ENCODE measurements at places on chromosomes 16 and 17.

DNA sequence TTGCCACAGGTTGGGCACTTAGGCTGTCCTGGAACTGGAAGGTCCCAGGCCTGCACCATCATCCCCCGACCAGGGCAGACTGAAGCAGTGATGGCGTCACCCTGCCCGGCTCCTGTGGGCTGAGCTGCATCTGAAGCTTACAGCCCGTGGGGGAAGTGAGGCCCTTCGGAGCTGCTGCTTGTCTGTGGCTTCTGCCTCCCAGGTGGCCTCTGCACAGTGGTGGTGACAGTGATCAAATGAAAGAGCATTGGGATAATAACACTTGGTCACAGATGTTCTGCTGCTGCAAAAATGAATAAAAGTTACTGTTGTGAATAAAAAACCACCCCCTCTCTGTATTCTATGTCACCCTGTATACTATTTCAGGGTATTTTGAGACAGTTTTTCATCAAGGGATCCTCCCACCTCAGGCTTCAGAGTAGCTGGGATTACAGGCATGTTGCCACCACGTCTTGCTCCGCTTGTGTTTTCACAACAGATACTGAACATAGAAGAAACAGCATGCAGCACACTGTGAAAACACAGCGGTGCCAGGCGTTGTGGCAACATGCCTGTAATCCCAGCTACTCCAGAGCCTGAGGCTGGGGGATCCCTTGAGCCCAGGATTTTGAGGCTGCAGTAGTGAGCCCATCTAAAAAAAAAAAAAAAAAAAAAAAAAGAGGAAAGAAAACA, 165.0 kb downstream of the LGALS9B start:
- no peak for DNase-seq

- no peak for DNase-seq
Measured at GRCh38 chr17:1554751-1555540, 7.6 kb downstream of the PITPNA start.

DNA sequence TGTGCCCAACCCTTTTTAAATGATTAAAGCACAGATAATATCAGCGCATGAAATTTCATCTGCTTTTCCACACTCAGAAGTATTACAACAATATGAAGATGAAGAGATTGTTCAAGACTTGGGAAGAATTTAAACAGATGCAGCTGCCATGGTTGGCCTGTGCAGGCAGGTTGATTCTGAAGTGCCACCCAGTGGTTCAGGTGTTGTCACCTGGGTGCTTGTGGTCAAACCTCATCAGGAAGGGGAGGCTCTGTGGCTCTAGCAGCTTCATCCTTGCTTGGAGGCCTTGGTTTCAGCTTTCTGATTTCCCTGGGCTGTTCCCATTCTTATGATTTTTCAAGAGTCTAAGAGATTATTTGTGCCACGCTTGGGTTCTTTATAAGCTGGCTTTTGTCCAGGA, 22.2 kb upstream of the CLEC18C start:
- no peak for DNase-seq

DNA sequence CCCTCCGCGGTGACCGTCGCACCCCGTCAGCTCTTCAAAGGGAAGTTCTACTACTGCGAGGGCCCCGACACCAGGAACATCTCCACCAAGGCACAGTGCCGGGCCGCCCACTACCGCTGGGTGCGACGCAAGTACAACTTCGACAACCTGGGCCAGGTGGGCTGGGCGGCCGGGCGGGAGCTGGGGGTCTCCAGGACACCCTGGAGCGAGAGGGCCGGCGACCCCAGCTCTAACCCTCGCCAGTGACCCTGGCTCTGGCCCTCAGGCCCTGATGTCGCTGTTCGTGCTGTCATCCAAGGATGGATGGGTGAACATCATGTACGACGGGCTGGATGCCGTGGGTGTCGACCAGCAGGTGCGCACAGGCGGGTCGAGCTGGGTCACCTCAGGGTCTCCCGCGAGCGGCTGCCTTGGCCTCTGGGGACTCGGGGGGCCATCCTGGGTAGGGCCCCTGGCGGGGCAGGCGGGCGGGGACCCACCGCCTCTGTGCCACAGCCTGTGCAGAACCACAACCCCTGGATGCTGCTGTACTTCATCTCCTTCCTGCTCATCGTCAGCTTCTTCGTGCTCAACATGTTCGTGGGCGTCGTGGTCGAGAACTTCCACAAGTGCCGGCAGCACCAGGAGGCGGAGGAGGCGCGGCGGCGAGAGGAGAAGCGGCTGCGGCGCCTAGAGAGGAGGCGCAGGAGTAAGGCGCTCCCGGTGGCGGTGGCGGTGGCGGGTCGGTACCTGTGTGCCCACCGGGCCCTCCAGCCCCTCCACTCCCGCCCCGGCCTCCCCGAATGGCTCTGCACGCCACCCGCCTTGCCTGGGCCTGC, 13.4 kb downstream of the TPSG1 start:
- DNase-seq = no peak

DNA sequence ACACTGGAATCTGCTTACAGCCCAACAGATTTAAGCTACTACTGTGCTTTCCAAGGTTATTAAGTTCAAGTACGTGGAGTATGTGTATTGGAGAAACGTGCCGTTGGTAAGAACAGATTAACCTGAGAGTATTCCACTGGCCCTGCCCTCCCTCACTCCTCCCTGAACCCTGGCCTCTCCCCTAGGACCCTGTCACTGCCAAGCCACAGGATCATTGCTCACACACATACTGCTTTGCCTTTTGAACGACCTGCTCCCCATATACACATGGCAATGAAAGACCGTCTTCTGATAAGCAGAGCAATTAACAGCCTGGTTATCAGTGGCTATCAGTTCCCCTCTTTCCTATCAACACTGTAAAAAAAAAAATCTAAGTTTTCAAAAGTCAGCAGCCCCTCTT, 458.9 kb upstream of the DYNLRB2 start:
- DNase-seq = no peak

GRCh38 chr17:35895636-35896587, 15.8 kb upstream of the CCL5 start:
- DNase-seq = no peak

GRCh38 chr16:69405757-69406156, 18.7 kb upstream of the CYB5B start:
- no peak for DNase-seq

- no peak for DNase-seq
Measured at GRCh38 chr17:63696381-63696961, 3.5 kb downstream of the LIMD2 start.

GRCh38 chr17:40309031-40309948, at the start of gene RARA:
RARA (plus strand) TSS chr17:40309180; CDS start chr17:40331219, 22,039 bp downstream.
- no peak for DNase-seq

DNA sequence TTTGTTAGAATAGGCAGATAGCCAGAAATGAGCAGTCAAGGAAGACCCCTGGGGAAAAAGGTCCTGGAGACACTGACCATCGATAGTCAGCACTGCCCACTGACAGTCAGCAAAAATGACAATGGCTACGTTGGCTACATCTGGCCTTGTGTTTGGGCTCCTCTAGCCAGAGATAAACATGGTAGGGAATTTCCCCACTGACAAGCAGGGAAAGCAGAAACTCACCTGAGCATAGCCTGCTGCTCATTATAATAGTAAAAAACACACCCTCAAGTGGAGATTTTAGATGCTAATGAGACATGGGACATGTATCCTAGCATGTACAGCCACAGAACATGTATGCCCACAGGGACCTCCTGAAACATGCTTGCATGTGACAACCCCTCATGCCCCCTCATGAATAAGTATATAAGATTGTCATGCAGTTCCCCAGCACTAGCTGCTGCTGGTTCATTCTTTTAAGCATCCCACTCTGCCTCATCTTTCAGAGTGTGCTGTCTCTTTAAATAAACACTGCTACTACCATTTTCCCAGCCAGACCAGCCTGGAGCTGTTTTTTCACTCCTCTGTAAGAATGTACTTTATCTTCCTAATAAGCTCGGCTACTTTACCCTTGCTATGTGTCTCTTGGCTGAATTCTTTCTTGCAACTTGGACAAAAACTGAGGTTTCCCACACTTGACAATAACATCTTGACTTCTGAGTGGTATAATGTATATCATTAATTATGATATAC, 550.1 kb upstream of the CDH8 start:
- no peak for DNase-seq

DNA sequence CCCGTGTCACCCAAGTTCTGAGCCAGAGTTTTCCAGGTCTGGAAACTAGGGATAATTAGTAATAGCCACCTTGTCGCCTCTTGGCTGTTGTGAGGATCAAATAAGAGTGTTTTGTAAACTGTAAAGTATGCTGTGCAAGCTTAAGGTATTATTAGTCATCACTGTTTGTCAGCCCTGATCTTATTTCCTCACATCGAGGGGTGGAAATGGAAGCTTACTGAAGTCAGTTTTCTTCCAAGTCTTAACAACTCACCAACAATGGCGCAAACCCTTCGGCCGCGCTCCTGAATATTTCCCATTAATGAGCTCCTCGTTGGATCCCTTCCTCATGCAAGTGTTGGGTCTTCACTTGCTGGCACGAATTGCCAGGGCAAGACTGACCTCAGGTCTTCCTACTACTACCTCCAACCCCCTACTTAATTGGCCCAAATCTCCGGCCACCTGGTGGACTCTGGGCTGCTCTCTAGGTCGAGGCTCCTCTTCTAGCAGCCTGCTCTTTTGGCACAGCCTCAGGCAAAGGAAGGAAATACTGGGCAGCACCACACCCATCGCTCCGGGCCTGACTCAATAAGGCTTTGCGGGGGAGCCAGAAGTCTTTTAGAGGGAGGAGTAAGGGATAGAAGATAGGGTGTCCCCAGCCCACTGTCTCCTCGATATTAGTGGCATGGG, 885 bp upstream of the SLC35B1 start:
- DNase-seq = no peak

Measured in cortex of kidney (tissue), 1 donor.